Occipital lobe (tissue), 3 donors: ENCODE measurements at places on chromosomes 11 and 22. TPM values are rescaled to one million over a fixed set of nuclear protein-coding genes. Genes with fewer than 3 reads are reported as not detected.

DNA sequence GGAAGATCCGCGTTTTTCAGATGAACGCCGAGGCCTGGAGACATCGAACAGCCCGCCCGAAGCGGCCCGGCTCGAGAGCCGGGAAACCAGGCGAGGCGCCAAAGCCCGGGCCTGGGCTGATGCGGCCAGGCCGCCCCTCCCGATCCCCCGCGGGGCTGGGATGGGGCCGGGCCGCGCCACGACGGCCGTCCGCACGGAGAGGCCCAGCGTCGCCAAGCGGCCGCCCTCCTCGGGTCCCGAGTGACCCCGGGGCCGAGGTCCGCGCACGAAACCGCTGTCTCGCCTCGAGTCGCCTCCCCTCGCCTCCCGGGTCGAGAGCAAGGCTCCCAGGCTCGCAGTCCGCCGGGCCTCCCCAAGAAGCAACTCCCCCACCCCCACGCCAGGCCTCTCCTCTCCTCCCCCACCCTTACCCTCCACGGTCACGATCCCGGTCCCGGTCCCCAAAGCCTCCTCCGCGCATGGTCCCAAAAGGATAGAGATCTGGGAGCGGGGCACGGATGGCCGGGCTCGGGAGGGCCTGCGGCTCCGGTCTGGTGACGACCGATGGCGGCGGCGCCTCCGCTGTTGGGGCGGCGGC, 482 bp downstream of the DDX17 start:
- DNase-seq, result peak; percentile 72

GRCh38 chr11:3156282-3156660, 8.8 kb downstream of the OSBPL5 start:
- DNase-seq, result no peak

The KCNJ11 gene
- 11.4 TPM for total RNA-seq

GRCh38 chr11:47216121-47216798, 1.5 kb downstream of the DDB2 start:
- DNase-seq, result peak; percentile 22

The TRIM51 gene
- not detected for total RNA-seq

DNA sequence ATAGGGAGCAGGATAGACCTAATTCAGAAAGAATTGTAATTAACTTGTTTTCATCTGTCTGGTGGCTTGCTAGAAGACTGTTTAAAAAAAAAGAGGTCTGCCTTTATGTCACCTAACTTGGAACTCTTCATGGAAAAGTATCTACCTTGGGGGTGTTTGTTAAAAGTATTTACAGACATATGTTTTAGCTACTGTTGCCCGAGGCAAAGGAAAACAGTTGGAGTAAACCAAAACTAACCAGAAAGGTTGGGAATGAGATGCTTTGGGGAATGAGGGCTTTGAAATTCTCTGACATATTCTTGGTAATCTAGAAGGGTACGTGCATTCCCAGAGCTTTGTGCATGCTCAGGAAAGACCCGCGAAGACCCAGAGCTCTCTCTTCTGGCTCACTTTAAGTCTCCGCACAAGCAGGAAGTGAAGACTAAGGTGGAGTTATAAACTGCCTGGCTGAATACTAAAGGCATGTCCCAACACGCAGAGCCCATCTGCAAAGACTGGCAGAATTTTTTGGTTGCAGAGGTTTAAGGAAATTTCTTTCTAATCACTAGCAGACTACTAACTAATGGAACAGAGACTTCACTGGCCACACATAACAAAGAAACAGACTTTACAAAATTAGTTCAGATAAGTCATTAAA, 33.2 kb downstream of the HIKESHI start:
- no peak for DNase-seq
